C1 segment of cervical spinal cord (tissue), 14 donors: ENCODE measurements at places on chromosomes 1 and 21.
A peak's percentile ranks its signal among the peaks of the same experiment; 100 is the strongest.

GRCh38 chr1:67618285-67619018, 66.5 kb upstream of the GADD45A start:
- DNase-seq: peak; percentile 66

DNA sequence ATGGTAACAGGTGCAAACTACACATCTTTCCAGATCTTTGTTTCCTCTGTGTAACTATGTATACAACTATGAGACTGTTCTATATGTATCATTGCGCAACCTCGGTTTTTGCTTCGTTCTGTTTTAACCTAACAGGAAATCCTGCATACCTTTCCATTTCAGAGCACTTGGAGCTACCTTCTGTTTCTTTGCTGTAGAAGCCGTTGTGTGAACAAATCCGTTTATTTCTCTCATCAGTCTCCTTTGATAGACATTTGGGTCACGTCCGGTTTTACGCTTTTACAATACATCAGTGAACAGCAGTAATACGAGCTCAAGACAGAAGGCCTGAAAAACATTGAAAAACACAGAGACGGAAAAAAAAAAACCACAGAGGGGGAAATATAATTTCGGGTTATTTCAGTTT, 10.5 kb downstream of the ATP5IF1 start:
- no peak for DNase-seq

- DNase-seq: no peak
Measured at GRCh38 chr1:29255134-29255666, 18.9 kb downstream of the PTPRU start.

- no peak for DNase-seq
Measured at GRCh38 chr1:156115514-156116374, 1.2 kb downstream of the LMNA start.

DNA sequence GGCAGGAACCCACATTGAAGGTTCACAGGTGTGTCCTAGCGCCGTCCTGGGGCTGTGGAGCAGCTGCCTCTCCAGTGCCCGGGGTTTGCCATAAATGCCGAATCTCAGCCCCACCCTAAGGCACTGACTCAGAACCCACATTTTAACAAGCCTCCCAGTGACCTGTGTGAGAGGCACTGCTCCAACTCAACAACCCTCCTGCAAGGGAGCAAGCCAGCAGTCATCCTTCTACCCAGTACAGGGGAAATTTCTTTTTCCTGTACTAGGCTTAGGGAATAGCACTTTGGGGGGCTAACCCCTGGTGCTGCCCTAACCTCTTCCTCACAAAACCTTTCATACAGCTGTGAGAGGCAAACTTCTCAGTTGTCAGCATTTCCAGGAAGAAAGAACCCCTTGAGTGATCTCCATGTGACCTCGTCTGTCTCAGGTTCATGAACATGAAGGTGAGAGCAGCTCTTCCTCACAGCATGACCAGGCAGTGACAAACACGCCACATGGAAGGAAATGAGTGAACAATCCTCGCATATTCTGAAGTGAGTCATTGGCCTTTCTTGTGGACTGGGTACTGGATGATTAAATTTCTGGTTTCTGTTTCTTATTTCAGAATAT, 11.4 kb upstream of the BCAR3 start:
- DNase-seq: no peak

GRCh38 chr1:54857141-54857540, 29.9 kb downstream of the DHCR24 start:
- DNase-seq: no peak

- DNase-seq: no peak
Measured at GRCh38 chr1:75097654-75098053, 36.5 kb upstream of the LHX8 start.

- DNase-seq: no peak
Measured at GRCh38 chr1:191174298-191174697, 696.6 kb upstream of the BRINP3 start.

DNA sequence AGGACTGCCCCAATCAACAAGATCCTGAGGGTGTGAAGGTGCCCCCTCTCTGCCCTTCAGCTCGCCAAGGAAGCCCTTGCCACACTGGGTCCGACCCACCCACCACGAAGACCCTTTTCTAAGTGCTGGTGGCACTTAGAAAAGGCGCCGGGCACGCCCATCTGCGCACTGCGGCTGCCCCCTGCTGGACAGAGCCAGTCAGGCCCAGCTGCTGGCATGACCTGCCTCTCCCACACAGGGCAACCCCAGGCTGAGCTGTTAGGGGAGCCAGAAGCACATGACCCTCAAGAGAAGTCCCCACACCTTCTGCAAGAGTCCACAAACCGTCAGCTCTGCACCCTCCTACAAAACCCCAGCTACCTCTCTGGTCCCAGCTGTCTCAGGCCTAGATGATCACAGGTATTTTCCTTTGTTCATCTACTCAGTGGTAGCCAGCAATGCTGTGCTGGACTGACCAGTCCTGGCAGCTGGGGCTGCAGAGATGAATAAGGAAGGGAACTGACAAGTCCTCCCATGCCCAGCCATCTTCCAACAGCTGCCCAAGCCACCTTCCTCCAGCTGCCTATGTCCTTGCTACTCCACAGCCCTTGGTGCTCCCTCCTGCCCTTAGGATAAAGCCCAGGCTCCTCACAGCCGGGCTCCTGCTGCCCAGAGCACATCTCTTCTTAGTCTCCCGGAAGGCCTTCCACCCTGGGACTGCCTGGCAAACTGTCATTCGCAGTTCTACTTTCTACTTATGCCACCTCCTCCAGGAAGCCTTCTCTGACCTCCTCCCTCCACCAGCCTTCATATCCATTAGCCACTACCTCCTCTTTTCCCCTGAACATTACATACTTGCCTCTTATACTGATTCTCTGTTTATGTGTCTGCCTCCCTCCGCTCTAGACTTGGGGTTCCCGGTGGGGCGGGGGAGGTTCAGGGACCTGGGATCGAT, 39.8 kb upstream of the ZC3H12A start:
- peak; percentile 75 for DNase-seq

DNA sequence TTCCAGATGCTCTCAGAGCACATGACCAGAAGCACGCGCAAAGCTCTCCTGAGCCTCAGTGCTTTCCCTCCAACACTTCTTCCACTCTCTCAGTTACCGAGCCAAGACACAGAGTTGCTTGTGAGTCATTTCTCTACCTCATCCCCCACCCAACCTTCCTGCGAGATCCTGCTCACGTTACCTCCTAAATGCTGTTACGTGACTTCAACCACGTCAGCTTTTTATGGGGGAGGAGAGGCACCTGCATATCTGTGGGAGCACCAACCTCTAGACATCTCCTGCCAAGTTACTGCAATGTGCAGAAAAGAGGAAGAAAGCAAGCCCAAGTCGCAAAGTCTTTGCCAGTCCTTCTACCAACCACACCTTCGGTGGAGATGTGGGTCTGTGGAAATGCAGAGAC, 27.2 kb upstream of the ERG start:
- no peak for DNase-seq

- DNase-seq: no peak
Measured at GRCh38 chr1:55257958-55258357, 42.8 kb upstream of the USP24 start.

- DNase-seq: no peak
Measured at GRCh38 chr1:25031966-25032667, 102.0 kb upstream of the RUNX3 start.

GRCh38 chr1:34164771-34165391, at the start of gene CSMD2:
Gene CSMD2, minus strand, starts transcription at chr1:34165230. Its CDS starts 133 bp downstream, at chr1:34165097.
- peak; percentile 20 for DNase-seq

DNA sequence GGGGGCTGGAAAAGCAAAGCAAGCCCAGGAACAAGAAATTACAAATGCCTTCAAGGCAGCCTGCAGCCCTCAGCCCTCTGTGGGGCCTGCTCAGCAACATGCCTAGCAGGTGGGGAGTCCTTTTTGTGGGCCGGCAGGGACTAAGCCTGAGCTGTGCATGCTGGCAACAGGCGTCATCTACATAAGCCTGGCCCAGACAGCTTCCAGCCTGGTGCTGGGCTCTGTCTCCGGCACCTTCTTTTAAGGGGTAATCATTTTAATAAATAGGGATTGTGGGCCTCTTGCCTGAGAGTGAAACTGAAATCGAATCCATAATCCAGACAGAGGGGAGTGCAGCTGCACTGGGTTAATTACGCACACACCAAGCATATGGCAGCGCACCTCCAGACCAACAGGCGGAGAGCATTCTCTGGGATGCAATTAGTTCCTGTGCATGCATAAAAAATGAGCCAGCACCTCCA, 96.6 kb downstream of the DDX20 start:
- no peak for DNase-seq

DNA sequence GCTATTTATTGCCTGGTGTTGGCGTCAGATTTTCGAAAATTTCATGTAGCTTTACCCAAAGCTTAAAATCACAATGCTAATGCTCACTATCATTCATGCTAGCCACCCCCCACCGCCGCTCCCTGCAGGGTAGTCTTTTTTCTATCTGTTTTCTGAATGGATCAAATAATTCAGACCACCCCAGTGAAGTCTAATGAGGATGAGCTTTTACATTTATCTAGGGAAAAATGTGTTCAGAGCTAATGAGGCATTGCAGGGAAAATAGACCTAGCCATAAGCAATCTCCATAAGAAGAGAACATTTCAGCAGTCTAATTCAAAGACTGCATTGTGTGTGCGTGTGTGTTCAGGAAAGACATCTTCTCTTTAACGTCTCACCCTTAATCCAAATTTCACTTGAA, 533.0 kb upstream of the PRMT6 start:
- no peak for DNase-seq

DNA sequence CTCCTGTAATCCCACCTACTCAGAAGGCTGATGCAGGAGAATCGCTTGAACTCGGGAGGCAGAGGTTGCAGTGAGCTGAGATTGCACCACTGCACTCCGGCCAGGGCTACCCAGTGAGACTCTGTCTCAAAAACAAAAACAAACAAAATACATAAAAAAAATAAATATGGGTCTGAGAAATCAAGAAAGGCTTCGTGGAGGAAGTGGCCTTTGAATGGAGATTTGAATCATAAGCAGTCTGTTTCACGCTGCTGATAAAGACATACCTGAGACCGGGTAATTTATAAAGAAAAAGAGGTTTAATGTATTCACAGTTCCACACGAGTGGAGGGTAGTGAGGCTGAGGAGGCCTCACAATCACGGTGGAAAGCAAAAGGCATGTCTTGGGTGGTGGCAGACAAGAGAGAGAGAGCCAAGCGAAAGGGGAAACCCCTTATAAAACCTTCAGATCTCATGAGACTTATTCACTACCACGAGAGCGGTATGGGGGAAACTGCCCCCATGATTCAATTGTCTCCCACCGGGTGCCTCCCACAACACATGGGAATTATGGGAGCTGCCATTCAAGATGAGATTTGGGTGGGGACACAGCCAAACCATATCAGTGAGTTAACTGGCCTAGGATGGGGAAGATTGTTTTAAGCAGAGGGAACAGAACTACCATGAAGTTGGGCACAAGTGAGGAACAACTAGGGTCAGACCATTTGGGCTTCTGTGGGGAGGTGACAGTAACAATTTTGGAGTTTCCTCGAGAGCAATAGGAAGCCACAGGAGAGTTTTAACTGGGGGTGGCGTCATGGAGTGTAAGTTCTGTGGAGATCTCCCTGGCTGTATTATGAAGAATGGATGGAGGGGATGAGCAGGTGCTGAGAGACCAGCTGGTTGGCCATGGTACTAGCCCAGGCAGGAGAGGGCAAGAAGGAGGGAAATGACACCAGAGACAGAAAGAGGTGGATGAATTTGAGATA, 22.2 kb upstream of the WNT4 start:
- DNase-seq: no peak

GRCh38 chr1:26158908-26159742, at the start of gene FAM110D:
Gene FAM110D, plus strand, starts transcription at chr1:26159079. Its CDS starts 2,213 bp downstream, at chr1:26161292.
- no peak for DNase-seq

DNA sequence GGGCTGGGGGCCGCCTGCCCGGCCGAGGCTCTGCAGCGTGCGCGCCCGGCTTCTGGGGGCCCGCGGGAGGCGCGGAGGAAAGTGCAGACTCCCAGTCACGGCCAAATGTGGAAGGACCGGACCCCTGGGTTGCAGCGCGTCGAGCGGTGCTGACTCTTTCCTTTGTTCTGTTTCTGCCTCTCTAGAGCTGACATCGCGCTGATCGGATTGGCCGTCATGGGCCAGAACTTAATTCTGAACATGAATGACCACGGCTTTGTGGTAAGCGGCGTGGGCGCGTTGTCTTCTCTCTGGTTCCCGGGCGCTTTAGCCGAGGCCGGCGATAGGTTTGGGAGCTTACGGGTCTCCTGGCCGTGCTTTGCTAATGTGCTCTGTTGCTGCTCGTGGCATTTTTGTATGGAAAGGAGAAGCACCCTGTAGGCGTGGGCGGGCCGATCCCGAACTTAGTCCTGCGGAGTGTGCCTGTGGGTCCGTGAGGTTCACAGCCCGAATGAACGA, 629 bp downstream of the PGD start:
- DNase-seq: no peak

GRCh38 chr1:29332204-29332603, 95.9 kb downstream of the PTPRU start:
- DNase-seq: no peak

DNA sequence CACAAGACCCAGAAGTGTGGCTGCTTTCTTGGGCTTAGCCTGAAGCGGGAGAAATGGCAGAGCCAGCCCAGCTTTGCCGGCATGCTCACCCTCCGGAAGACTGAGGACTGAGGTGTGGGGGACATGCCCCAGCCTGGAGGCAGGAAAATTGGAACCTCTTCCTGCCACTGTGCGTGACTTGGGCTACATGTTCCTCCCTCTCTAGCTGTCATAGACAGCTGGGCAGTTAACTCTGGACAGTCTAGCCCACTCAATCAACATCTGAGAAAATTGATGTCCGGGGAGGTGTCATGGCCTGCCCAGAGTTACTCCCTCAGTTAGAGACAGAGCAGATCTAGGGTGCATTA, 59.7 kb downstream of the UBE2T start:
- DNase-seq: no peak

GRCh38 chr1:247542811-247543210, 6.1 kb upstream of the GCSAML start:
- no peak for DNase-seq

DNA sequence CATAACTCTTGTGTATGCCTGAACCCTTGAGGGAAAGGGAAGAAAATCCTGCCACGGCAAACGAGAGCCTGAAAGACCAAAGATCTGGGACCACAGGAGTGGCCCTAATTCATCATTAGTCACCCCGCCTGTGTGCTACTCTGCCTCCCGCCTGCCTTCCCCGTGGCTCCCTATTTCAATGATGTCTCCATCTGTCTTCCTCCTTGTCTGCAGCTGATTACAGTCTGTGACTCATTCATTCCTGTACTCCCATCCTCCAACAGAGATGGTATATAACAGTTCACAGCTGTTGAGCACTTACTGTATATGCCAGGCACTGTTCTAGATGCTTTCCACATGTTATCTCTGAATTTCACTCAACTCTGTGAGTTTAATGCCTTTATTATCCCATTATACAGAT, 96.6 kb downstream of the SEC16B start:
- DNase-seq: no peak

GRCh38 chr1:181559142-181559541, 75.8 kb downstream of the CACNA1E start:
- no peak for DNase-seq

- no peak for DNase-seq
Measured at GRCh38 chr1:205925736-205926135, 17.5 kb downstream of the SLC26A9 start.

DNA sequence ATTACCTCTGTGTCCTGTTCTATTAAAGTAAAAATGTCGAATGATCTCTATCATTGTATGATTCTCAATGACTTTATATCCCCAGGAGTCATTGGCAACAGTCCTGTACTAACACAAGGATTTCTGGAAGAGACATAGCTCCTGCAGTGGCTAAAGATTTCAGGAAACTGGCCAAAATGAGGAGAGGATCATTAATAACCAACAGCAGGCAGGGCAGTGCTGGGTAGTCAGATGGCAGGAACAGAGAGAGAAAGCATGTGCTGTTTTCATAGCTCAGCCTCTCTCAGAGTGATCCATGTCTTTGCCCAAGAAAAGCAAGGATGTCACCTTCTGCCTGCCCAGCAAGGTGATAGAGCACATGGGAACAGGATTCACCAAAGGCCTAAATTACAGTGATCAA, 604.7 kb upstream of the PLXNA2 start:
- DNase-seq: no peak
